ENCODE measurements at places on chromosomes 3 and 15.

GRCh38 chr3:69320871-69321271, 65.0 kb downstream of the FRMD4B start:
- DNase-seq, result no peak

DNA sequence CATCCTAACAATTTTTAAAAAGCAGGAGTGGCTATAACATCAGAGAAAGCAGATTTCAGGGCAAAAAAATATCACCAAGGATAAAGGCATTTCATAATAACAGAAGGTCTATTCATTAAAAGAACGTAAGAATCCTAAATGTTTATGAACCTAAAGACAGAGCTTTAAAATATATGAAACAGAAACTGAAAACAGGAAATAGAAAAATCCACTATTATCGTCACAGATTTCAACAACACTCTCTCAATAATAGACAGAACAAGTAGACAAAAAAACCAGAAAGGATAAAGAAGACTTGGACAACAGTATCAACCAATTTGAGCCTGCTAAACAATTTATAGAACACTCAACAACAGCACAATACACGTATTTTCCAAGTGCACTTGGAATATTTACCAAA, 71.4 kb downstream of the FBXL22 start:
- DNase-seq, result peak; percentile 61

- no peak for DNase-seq
These were observed 20.3 kb upstream of the NOX5 start for GRCh38 chr15:68994149-68994548.

DNA sequence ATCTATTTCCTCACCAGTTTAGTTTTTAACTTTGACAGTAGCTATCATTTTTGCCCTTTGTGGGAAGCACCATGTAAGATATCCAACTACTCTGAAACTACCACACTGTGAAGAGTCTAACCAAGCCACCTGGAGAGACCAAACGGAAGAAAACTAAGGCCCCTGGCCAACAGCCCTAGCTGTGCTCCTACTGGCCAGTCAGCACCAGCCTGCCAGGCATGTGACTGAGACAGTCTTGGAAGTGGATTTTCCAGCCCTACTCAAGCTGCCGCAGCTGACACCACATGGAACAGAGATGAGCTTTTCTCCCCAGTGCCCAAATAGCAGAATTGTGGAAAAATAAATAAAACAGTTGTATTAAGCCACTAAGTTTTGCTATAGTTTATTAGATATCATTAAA, 2.9 kb upstream of the TBC1D5 start:
- no peak for DNase-seq

DNA sequence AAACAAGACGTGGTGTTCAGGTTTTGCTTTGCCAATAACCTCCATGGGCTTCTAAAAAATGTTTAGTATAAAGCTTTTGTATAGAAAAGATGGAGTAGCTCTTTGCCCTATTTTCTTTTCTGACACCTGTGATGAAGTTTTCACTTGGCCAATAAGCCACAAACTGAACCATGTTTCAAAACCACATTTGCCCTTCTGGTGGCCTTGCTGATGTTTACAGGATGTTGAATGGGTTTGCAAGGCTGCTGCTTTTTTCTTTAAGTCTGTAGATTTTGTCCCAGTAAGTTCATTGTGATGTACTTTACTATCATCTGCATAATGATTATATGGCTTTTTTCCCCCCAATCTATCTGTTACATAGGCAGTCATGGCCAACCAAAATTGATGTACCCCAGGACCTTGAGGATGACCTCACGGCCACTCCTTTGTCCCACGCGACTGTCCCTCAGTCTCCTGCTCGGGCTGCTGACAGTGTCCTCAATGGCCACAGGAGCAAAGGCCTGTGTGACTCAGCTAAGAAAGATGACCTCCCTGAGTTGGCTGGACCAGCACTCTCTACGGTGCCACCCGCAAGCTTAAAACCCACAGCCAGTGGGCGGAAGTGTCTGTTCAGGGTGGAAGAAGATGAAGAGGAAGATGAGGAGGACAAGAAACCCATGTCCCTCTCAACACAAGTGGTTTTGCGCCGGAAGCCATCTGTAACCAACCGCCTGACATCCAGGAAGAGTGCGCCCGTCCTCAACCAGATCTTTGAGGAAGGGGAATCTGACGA, 60.8 kb downstream of the SNRK start:
- peak; percentile 75 for DNase-seq

DNA sequence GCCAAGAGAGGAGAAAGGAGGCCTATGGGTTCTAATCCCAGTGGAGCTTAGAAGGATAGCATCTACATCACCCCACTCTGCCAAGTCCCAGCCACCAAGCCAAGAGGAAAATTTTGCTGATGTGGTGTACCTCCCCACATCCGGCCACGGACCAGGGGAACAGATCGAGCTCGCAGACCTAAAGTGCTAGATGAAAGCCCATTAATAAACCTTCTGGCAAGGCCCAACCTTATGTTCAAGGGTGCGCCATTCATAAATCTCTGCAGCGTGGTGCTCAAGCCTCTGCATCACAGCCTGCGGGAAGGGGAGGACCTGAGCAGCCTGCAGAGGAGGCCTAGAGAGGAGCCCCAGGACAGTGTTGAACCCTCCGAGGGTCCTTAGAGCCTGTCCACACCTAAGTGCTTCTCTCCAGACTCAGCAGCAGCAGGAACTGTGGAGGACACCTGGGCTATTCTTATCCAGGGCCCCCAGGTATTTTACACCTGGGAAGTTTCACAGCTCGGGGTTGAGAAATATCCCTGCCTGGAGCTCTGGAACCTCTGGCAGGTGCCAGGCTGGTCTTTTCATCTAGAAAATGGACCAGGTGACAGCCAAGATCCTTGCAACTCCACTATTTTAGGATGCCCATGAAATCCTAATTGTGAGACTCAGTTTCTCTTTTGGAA, 68.0 kb downstream of the MRPL46 start:
- DNase-seq, result no peak

GRCh38 chr15:92494806-92495336, 101.2 kb downstream of the ST8SIA2 start:
- DNase-seq, result no peak

DNA sequence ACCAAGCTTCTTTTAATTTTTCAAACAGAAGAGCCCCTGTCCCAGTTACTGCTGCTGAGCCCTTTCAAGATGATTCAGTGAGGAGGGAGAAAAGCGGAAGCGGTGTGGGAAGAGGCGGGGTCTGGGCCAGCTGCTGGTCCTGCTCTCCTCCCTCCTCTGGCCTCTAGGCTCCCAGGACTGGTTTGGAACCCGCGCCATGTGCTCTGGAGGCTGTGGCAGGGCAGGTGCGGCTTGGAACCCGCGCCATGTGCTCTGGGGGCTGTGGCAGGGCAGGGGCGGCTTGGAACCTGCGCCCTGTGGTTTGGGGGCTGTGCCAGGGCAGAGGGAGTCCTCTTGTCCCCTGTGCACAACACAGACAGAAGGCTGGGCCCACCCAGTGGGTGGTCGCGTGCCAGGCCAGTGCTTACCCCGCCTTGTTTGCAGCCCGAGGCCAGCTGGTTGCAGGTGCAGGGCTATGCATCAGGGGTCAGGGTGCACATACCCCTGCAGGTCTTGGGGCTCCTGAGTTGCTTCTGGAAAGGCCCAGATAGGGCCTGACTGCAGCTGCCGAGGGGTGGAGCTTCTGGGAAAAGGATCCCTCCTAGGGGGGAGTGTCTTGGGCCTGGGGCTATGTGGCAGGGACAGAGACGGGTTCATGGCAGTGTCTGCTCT, 12.2 kb downstream of the ALG1L2 start:
- DNase-seq, result peak; percentile 33

DNA sequence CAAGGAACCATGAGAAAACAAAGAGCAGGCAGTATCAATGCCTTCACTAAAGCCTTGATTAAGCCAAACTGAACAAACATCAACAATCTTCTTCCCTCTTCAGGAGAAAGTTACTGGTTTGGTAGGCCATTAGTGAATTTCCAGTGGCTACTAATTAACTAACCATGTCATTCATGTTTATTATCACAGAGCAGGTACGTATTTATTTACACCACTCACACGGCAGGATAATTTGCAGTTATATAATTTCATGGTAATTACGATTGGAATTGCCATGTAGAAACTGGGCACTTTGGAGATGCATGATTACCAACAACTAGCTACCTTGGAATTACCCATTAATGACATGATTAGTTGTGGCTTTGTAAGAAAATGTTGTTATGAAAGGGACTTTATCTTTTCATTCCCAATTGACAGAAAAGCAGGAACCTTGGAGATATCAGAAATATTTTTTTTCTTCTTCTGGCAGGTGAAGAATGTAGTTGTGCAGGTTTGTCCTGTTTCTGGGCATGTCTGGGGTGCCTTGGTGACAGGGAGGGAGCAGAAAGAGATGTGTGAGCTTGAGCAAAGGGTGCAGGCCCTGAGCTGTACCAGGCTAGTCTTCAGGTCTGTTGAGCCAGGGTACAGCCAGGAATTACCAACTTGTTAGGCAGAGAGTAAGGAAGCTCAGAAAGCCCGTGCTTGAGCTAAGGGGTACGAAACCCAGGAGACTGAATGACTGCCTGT, 310.7 kb downstream of the RORA start:
- DNase-seq, result no peak

- DNase-seq, result no peak
These were observed 513.9 kb downstream of the TBL1XR1 start for GRCh38 chr3:176683382-176683781.

DNA sequence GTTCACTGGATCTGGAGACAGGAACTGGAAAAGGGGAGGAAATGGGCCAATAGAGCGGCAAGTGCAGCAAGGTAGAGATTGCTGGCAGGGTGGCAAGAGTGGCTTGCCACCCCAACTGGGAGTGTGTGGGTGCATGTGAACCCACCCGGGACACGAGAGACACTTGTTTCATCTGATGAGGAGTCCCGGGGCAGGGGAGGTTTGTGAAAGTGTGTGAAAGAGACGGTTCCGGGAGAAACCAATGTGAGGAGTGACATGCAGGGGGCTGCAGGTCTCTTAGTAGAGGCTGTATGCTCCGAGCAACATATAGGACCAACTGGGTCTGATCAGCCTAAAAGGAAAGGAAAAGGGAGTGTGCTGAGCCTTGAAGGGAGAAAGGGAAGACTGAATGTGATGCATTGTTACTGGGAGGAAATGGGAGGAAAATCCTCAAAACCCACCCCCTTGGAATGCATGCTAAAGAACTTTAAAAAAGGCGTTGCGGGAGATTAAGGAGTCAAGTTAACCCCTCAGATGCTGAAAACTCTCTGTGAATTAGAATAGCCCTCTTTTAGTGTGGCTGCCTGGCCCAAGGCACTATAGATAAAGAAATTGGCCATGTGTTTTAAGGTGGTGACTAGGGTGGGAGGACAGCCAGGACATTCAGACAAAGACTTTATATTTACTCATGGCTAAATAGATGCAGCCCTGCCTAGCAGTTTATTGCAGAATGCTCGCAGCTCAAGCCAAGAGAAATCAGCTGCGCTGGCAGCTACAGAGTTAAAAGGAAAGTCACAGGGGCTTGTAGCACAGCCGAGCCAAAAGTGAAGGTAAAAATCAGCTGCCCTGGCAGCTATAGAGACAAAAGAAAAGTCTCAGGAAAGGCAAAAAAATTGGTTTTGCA, 9.1 kb upstream of the SLC9C1 start:
- no peak for DNase-seq

GRCh38 chr3:149879872-149880271, 66.9 kb downstream of the RNF13 start:
- peak; percentile 22 for DNase-seq

- no peak for DNase-seq
These were observed 332.4 kb downstream of the GRM7 start for GRCh38 chr3:7193269-7193668.

DNA sequence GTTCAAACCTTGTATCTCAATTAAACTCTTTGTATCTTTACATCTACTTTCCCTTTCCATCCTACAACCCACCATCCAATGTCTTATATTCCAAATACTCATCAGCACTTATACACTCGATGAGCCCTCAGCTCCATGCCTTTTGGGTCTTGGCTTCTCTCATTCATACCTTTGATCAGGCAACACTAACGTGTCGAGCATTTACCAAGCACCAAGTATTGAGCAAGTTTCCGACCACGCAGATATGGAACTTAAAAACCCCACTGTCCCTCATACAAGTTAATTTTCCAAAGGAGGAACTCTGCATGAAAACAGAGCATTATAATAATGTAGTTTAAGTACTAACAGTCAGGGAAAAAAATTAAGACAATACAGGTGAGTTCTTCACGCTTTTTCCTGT, 102.8 kb downstream of the IL1RAP start:
- DNase-seq, result no peak

DNA sequence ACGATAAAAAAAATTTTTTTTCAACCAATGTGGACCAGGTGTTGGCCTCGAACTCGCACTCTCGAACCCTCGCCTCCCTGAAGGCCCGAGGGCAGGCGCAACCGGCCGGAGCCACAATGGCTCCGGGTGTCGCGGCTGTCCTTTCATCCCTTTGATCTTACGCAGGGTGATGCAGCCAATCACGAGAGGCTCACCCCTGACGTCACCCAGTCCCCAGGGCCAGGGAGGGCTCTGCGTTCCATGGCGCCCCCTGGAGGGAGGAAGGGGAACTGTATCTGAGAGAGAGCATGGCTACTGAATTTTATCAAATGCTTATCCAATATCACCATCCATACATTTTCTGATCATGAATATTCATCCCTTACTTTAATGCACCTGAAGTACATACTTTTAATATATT, 15.4 kb upstream of the GMNC start:
- DNase-seq, result no peak

DNA sequence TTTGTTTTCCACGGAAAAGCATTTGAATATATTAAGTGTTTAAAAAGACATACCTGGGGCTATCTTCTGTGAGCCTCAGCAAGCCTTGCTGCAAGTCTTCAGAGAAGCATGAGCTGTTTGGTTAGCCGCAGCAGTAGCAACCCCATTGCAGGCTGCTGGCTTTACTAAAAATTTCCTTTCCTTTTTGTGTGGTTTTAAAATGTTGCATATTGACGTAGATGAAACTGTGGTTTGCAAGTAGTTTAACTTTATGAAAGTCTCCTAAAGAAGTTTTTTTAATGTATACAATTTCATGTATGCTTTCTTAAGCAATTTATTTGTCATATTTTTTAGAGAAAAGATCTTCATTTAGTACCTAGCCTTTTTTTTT, at the start of gene GPR171:
GPR171 (minus strand) TSS at position 166 of the 370 bp plus-strand sequence. CDS start 3,830 bp downstream, outside the sequence.
- peak; percentile 76 for DNase-seq

- DNase-seq, result no peak
These were observed 77.5 kb upstream of the LMOD3 start for GRCh38 chr3:69199942-69200341.

GRCh38 chr15:35557012-35557411, 11.0 kb upstream of the DPH6 start:
- DNase-seq, result no peak

DNA sequence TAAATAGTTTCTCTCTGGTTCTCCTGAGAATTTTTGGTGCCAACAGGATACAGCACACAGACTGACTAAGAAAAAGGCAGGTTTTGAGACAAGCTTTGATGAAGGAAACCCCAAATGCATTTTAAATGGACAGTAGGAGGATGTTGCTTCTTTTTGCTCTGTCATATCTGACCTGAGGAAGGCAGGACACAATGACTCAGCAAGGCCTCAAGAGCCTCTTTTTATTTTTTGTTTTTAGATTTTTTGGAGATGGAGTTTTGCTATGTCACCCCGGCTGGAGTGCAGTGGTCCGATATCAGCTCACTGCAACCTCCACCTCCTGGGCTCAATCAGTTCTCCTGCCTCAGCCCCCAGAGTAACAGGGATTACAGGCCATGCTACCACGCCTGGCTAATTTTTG, 16.9 kb upstream of the KNG1 start:
- DNase-seq, result no peak

- DNase-seq, result no peak
These were observed 89.1 kb downstream of the WDR49 start for GRCh38 chr3:167564612-167565011.

- no peak for DNase-seq
These were observed 72.0 kb downstream of the TFG start for GRCh38 chr3:100781301-100781700.
